Right renal pelvis (tissue), 4 donors: ENCODE measurements at places on chromosomes 5 and 9. TPM values are rescaled to one million over a fixed set of nuclear protein-coding genes. Genes with fewer than 3 reads are reported as not detected.

The GPSM1 gene
- 30.7 TPM for polyA plus RNA-seq

The ORM2 gene
- polyA plus RNA-seq, result not detected

The DAPK1 gene
- polyA plus RNA-seq, result 72.9 TPM

The C5orf52 gene
- polyA plus RNA-seq, result not detected

The DEPDC1B gene
- polyA plus RNA-seq, result 30.6 TPM

The EGFLAM gene
- polyA plus RNA-seq, result 10.2 TPM

The LHX6 gene
- polyA plus RNA-seq, result 3.8 TPM

The POU5F2 gene
- 0.05 TPM for polyA plus RNA-seq

The ZCCHC9 gene
- 41.1 TPM for polyA plus RNA-seq

The ACTL7A gene
- polyA plus RNA-seq, result not detected

The CDH10 gene
- 4.0 TPM for polyA plus RNA-seq
